Stimulated activated CD4-positive, alpha-beta T cell treated with anti-CD3 and anti-CD28 coated beads, Interleukin-2, amount 100 ng/mL, for 24 hours (primary cell): ENCODE measurements at places on chromosomes 2 and 18.

DNA sequence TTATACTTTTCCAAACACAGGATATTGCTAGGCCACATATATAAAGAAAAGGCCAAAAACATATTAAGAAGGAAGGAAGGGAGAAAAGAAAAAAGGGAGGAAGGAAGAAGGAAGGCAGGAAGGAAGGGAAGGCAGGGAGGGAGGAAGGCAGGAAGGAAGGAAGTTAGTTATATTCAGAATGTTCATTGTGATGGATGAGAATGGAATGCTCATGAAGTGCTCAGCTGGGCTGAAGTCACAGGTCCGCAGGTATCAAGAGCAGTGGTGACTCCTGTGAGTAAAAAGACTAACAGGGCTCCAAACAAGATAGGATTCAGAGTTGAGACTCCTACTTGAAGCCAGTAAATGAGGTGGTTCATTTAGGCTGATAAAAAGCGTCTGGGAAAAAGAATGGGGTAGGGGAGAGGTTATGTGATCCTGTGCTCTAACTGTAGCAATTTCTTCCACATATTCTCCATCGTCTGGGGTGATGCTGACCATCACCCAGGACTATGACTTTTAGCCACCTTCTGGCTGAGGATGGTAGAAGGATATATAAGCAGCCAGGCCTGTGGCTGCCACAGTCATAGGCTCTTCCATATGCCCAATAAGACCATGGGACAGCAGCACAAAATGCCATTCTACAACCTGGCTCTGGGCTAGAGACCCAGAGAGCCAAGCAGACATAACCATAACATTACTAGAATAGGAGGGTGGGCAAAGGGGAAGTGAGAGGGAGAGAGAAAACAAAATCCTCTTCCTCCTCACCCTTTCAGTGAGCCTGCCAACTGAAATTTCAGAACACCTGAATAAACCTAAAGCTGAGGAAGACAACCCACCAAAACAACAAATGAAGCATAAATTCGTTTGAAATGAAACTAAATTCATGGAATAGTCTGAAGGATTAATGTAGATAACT is 173.2 kb downstream of the MYO3B start:
- no peak for DNase-seq

GRCh38 chr2:40128796-40129195 is 323.1 kb downstream of the SLC8A1 start:
- DNase-seq = no peak

DNA sequence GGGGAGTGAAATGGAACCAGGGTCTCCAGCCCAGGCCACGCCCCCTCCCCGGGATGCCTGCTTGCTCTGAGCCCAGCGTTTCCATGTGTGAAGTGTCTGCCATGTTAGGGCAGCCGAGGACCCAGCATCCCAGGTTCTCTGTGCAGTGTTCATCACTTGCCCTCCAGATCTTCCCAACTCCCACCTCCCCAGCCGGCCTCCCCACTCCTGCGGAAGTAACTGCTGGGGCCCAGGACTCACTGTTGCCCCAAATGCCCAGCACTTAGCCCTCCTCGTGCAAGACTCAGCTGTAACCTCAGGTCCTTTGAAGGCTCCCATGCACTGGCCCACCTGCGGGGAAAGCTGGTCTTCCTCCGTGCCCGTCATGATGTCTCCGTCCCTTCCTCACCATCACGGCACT is 9.7 kb upstream of the PXDN start:
- DNase-seq = no peak

DNA sequence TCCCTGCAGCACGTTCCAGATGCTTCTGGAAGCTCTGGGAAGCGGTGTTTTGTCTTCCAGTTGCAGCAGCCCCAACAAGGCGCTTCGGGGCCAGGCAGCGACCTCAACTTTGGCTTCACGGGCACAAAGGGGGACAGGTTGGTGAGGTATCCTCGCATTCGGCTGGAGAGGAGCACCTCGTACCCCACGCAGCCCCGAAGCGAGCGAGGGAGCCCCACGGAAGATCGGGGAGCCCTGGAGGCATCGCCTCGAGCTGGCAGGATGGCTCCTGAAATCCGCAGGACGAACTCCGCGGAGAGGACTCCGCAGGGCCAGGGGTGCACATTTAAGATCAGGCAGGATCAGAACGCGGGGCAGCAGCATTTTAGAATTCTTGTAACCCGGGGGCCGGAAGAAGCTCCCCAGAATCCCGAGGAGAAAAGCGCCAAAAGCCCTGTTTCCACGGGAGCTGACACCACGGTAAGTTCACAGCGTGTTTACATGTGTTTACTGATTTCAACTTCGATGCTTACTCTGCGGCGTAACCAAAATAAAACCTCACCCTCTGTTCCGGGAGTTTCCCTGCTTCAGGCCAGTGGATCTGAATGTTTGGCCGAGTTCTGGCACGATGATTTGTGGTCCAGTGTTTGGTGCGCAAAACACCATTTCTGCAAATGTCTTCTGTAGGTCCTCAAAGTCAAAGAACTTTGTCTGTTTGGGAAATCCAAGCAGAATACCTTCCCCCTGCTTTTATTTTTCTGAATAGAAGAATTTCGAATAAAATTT is 212.5 kb downstream of the NEDD4L start:
- no peak for DNase-seq

DNA sequence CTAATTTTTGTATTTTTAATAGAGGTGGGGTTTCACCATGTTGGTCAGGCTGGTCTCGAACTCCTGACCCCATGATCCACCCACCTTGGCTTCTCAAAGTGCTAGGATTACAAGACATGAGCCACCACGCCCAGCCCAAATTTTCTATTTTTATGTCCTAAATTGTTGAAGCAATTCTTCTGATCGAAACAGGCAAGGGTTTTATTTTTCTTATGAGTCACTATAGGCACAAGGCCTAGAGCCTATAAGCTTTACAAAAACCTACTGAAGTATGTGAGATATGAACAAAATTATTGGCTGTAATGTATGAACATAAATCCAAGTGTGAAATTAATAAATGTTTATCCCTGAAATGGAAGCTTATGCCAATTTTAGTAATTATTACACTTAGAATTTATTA is 464.2 kb upstream of the NRP2 start:
- no peak for DNase-seq

DNA sequence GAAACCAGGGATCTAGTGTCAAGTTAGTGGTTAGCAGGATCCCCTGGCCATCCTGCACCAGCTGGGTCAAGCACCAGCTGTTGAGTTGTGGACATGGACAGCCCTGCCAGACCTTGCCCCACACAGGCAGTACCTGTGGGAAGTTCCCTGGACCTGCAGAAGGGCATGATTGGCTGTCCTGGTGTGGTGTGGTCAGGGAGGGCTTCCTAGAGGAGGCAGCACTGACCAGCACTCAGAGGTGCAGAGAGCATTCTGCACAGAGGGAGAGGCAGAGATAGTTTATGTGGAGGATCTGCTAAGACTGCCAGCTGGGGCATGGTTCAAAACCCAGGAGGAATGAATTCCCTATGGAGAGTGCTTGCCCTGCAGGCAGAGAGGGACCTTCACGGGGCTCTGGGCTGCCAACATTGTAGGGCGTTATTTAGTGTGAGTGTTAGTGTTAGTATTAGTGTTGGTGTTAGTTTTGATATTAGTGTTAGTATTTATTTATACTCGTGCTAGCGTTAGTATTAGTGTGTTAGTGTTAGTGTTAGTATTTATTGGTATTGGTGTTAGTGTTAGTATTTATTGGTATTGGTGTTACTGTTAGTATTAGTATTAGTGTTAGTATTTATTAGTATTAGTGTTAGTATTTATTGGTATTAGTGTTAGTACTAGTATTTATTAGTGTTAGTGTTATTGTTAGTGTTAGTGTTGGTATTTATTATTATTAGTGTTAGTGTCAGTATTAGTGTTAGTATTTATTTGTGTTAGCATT is 31.9 kb downstream of the TWIST2 start:
- no peak for DNase-seq

GRCh38 chr2:73268366-73268829 is 15.9 kb downstream of the FBXO41 start:
- no peak for DNase-seq

DNA sequence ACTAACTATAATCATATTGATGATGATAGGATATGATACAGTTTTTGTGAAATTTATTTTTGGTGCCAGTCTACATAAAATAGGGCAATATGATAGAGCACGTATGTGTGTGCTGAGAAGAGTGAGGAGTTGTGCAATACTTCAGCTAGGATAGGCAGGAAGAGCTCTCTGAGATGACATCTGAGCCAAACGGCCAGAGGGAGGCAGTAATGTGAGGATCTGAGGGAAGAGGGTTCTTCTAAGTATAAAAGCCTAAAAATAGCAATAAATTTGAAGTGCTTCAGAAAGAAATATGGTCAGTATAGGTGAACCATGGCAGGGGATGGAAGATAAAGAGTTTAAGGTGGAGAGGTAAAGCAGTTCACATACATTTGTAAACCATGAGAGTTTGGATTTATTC is 102.5 kb downstream of the OLA1 start:
- no peak for DNase-seq

DNA sequence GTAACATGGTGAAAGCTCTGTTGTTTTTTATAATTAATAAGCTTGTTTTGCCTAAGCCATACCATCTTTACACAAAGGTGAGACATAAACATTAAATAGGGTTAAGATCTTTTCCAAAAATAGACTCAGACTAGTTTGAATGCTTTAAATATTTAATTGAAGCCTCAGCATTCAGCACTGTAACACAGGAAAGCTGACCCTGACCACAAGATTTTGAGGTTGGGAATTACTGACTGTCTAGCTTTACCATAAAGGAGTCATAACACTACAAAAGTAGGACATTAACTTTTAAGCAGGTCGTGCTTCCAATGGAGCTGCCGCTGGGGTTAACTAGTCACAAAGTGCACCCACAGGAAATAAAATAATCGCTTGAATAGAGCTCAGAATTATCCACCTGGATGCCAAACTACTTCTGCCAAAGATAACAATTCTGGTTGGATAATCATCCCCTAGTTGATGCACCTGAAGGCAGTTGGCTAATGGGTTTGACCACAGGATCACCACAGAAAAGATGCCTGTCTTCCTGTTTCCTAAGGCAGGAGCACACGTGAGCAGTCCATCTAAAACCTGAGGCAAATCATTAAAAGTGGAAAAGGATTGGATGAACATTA is 106.2 kb downstream of the COBLL1 start:
- DNase-seq = no peak

DNA sequence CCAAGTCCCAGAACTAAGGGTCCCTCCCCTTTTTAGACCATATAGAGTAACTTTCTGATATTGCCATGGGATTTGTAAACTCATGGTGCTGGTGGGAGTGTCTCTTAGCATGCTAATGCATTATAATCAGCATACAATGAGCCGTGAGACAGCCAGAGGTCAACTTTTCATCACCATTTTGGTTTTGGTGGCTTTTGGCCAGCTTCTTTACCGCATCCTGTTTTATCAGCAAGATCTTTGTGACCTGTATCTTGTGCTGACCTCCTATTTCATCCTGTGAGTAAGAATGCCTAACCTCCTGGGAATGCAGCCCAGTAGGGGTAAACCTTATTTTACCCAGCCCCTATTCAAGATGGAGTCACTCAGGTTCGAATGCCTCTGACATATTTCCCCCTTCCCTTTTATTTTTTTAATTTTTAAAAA is 148.2 kb downstream of the PHLPP1 start:
- DNase-seq = no peak

- no peak for DNase-seq
Measured at GRCh38 chr2:181959508-181959907, 26.1 kb upstream of the PPP1R1C start.

- DNase-seq = no peak
Measured at GRCh38 chr18:23799540-23799939, 110.3 kb downstream of the LAMA3 start.

DNA sequence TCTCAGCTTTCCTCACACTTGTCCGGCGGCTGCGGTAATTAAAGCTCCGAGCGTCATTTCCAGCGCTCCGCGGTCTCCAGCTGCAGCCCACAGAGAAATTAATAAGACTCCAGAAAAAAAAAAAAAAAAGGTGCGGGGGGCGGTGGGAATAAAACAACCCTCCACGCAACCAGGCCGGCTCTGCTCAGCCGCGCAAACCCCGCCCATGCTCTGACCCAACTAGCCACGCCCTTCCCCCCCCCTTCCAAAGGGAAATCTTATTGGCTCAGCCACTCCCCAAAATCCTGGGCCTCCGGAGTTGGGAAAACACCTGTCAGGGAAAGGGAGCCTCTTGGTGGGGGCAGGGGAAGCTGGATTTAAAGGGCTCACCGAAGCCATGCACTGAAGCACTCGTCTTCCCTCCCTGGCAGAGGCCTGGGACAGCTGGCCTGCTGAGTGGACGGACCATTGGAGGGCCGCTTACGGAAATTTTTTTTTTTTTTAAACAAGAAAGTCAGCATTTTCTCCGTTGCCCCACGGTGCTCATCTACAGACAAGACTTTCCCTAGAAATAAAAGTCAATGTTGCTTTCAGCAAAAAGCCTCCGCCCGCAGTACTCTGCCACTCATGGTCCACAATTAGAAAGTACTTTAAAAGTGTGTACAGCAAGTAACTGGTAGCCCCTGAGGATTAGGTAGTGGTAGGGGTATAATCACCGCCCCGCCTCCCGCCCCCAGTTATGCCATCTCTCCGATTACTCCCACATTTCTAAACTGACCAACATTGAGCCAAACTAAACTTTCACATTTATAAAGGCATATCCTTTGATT is 674 bp upstream of the ERBB4 start:
- no peak for DNase-seq

GRCh38 chr2:184541591-184541990 is 56.7 kb upstream of the ZNF804A start:
- no peak for DNase-seq

DNA sequence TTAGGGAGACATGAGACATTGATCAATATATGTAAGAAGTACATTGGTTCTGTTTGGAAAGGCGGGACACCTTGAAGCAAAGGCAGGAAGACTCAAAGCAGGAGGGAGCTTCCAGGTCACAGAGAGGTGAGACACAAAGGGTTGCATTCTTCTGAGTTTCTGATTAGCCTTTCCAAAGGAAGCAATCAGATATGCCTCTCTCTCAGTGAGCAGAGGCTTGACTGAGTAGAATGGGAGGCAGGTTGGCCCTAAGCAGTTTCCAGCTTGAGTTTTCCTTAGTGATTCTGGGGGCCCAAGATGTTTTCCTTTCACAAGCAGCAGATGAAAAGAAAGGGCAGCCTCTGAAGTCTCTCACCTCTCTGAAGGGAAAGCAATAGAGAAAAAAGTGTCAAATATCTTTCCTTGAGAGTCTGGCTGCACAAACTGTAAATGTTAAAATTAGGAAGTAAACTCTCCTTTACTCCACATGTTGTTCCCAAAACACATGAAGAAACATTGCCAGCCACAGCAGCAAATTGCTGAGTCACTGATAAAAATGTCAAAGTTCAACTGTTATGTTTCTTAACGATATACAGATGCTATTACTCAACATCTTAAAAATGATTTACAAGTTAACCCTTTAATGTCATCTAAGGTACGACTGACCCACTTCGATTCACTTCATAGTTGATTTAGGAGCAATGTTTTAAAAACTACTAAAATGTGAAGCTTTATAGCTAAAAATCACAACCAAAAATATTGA is 40.3 kb downstream of the CYB5A start:
- DNase-seq = no peak

GRCh38 chr18:31469629-31470028 is 22.1 kb downstream of the DSG3 start:
- DNase-seq = no peak
